Activated naive CD4-positive, alpha-beta T cell treated with anti-CD3 and anti-CD28 coated beads, Interleukin-2, amount 10 ng/mL, durations not matched to agents 5 hours and 36 hours (primary cell): ENCODE measurements at places on chromosomes 3 and 15. TPM values are rescaled to one million over a fixed set of nuclear protein-coding genes. Genes with fewer than 3 reads are reported as not detected.

Gene CD200
- total RNA-seq: 9.4 TPM

Gene SLC6A20
- not detected for total RNA-seq

Gene MYO5C
- 1.5 TPM for total RNA-seq

Gene NUTM1
- total RNA-seq: not detected

Gene VGLL3
- not detected for total RNA-seq

Gene CSPG5
- total RNA-seq: 0.58 TPM

Gene KLHL40
- not detected for total RNA-seq

Gene SLC28A2
- total RNA-seq: not detected

Gene HESX1
- total RNA-seq: 0.24 TPM

Gene MUC13
- total RNA-seq: not detected

Gene ACKR2
- total RNA-seq: 0.15 TPM

Gene GOLGA6D
- not detected for total RNA-seq

Gene GHSR
- not detected for total RNA-seq

Gene SEMA3B
- total RNA-seq: 0.34 TPM

Gene HPS3
- 21.4 TPM for total RNA-seq

Gene SERINC4
- 0.24 TPM for total RNA-seq

Gene TIGIT
- 3.1 TPM for total RNA-seq

Gene GRK7
- not detected for total RNA-seq

Gene COLQ
- total RNA-seq: 5.0 TPM

Gene HIGD2B
- total RNA-seq: 0.25 TPM

Gene ZBTB47
- total RNA-seq: 1.1 TPM

Gene GOLGA6A
- not detected for total RNA-seq

Gene STRIT1
- not detected for total RNA-seq

Gene GOLGA8R
- total RNA-seq: 2.5 TPM

Gene CPLX3
- not detected for total RNA-seq

Gene NEK10
- 0.53 TPM for total RNA-seq

Gene REC114
- not detected for total RNA-seq

Gene TRIM42
- not detected for total RNA-seq

Gene NR2E3
- not detected for total RNA-seq

Gene CLDN11
- total RNA-seq: not detected

Gene KBTBD13
- not detected for total RNA-seq

Gene ARID3B
- total RNA-seq: 39.2 TPM

Gene KCNMB3
- 0.48 TPM for total RNA-seq

Gene SEMA7A
- 3.0 TPM for total RNA-seq

Gene BCL2A1
- 28.3 TPM for total RNA-seq

Gene CPNE9
- total RNA-seq: not detected
